ENCODE measurements at places on chromosomes 3 and 15. TPM values are rescaled to one million over a fixed set of nuclear protein-coding genes. Genes with fewer than 3 reads are reported as not detected.

DCUN1D1 gene
- total RNA-seq, result 25.5 TPM

ALG1L2 gene
- not detected for total RNA-seq

SLC51A gene
- 1.2 TPM for total RNA-seq

SCN5A gene
- total RNA-seq, result 9.3 TPM

NPAP1 gene
- not detected for total RNA-seq

RASL12 gene
- 85.7 TPM for total RNA-seq

DNA sequence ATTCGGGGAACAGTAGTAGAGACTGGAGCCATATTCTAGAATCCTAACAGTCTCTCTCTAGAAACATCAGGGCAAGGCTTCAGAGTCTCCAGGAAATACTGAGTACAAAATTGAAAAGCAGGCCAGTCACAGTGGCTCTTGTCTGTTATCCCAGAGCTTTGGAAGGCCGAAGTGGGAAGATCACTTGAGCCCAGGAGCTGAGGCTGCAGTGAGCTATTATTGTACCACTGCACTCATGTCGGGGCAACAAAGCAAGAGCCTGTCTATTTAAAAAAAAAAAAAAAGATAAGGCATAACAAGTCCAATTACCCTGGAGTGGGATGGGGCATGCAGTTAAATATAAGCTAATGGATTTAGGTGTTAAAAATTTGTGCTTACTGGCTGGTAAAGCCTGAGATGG lies 79.0 kb downstream of the SEMA6D start:
- no peak for DNase-seq

GRCh38 chr3:59515966-59516365 lies 466.1 kb upstream of the CFAP20DC start:
- no peak for DNase-seq

- DNase-seq, result no peak
Observed at GRCh38 chr3:194135806-194136518, at the start of gene HES1. HES1 (plus strand) TSS chr3:194136148; CDS start chr3:194136381, 233 bp downstream.

DNA sequence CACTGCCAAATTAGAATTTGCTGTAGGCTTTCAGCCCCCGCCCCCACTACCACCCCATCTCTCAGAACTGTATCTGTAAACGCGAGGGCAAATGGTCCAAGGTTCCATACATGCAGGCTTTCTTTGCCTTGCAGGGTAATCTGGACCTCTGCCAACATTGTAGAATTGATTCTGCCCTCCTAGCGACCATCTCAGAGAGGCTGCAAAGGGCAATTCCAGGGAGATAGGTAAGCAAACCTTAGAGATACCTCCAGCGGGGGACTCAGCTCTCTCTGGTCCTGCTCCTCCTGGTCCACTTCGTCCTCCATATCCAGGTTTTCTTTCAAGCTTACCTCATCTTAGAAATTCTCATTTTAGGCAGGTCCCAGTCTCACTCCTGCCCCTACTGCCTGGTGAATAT lies 64.4 kb downstream of the SLMAP start:
- DNase-seq, result no peak

- no peak for DNase-seq
Observed at GRCh38 chr3:106819440-106819839, 557.8 kb upstream of the CCDC54 start.

GRCh38 chr3:50435371-50436113 lies 67.9 kb downstream of the CACNA2D2 start:
- no peak for DNase-seq

DNA sequence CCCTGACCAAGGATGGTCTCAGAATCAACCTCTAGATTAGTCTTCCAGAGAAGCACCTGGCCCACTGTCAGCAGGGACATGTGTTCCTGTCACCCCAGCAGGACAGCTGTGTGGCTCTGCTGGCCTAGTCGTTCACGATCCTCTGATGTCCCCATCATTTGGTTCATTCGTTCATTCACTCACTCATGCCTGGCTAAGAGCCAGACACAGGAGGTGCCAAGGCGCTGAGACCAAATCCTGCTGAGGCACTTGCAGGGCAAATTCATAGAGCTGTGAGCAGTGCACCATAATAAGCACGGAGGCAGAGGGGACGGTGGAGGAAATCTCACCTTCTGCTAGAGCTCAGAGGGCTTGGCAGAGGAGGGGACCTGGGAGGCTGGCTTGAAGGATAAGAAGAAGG lies 49.9 kb upstream of the FGD5 start:
- DNase-seq, result no peak

GRCh38 chr3:186173224-186173815 lies 64.4 kb upstream of the ETV5 start:
- no peak for DNase-seq

- DNase-seq, result no peak
Observed at GRCh38 chr15:70268698-70269251, 171.1 kb upstream of the TLE3 start.

GRCh38 chr3:178079966-178080365 lies 456.3 kb upstream of the KCNMB2 start:
- no peak for DNase-seq

GRCh38 chr15:65287520-65287855 lies 805 bp upstream of the PARP16 start:
- DNase-seq, result no peak

DNA sequence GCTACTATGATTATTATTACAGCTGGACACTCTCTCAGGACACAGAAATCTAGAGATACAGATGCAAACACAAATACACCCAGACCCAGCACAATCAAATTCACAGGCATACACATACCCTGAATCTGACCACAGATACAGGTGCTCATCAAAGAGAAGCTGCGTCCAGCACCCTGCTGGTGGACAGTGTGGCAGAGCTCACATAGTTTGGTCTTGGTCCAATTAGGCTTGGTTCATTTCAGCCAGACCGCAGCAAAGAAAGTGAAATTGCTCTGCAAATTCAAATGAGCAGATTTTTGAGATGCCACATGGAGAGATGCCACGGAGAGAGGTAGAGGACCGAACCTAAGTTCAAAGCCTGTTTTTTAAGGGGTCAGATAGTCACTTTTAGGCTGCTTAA lies 55.6 kb downstream of the ANAPC13 start:
- DNase-seq, result no peak

DNA sequence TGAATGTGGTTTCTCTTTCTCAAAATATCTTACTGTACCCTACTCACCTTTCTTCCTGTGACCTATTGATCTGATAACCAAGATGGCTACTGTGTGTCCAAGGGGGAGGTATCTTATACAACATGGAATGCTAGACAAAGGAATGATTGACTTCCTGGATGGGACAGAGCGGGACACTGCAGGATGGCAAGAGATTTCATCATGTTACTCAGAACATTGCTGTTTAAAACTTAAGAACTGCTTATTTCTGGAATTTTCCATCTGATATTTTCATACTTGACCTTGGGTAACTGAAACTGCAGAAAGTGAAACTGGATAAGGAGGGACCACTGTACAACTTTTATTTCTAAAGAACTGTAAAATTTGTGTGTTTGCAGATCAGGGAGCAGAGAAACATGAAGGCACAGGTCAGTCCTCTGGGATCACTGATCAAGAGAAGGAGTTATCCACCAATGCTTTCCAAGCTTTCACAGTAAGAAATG lies 18.5 kb downstream of the CNOT10 start:
- no peak for DNase-seq

All from vagina (tissue), 2 donors.